Right forelimb (tissue), 1 donor: ENCODE measurements at places on chromosomes 3 and 15.

DNA sequence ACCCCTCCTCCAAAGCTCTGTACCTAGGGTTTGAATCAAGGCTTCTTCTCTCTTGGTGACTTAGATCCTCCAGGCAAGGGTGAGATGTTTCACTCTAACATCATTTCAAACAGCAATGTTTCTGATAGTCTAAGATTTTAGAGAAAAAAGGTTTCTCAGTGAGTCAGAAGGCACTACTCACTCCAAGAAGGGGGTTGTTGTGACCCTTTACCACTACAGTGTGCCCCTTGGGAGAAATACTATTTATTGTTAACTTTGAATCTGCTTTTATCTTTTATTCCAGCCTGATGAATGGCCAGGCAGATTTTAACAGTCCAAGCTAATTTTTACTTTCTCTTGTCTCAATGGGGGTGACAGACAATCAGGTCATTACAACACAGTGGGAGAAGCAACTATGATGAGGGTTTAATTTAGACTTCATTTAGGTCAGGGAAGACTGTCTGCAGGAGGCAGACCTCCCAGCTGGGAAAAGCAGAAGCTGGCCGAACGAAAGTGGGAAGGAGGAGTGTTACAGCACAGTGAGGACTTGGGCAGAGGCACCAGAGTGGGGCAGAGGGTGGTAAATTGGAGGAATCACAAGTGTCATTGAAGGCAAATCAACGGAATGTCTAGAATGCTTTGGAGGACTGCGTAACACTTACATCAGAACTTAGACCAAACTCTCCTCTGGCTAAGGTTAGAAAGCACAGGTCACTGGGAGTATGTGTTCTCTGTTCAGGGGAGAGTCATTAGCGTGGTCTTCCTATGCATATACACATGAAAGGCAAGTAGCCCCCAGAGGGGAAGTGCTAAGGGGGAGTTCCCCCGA is 21.2 kb downstream of the ZNF860 start:
- DNase-seq = no peak

- no peak for DNase-seq
Measured at GRCh38 chr3:32184187-32184730, 54.2 kb upstream of the CMTM8 start.

DNA sequence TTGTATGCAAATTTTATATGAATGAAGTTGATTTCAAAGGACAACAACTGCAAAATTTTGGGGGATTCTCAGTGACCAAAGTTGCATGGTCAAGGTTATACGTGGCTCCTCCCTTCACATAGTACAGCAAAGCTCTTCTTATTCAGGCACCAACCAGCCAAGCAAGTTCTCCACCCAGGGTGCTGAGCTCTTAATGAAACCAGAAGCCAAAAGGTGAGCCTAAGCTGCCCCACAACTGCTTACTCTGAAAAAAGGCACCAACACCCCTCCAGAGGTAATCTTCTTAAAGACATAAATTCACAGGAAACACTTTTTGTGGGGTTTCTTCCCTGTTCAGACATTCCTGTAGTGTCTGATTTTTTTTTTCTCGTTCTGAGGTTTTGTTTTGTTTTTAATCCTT is 106.1 kb upstream of the GMNC start:
- DNase-seq = no peak

- no peak for DNase-seq
Measured at GRCh38 chr3:112481302-112481721, 18.0 kb downstream of the BTLA start.

DNA sequence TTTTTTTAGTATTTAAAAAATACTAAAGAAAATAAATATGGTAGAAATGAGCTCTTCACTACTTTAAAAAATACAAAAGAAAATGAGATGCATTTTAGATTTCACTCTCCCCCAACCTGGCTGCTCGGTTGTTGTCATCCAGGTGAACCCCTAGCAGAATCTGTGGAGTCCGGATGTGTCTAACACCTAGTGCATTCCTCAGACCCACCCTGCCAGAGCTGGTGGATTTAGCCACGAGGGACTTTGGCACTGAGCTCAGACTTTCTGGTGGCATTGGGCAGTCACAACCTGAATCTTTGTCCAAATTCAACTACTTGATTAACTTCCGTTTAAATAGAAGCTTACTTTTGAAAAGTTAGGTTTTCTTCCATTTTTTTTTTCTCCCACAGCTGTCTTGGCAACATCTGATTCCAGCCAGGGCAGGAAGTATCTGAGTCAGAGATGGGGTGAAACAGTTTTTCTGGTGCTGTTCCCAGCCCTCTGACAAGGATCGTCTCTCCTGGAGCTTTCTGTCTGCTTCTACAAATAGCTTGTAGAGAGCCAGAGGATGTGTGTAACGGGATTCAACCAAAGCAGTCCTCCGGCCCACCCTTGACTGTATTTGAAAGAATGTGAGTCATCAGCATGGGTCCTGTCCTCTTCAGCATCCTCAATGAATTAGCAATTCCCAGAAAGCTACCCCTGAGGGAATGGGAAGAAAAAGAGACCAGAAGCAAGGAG is 301.8 kb upstream of the MCTP2 start:
- peak; percentile 52 for DNase-seq

DNA sequence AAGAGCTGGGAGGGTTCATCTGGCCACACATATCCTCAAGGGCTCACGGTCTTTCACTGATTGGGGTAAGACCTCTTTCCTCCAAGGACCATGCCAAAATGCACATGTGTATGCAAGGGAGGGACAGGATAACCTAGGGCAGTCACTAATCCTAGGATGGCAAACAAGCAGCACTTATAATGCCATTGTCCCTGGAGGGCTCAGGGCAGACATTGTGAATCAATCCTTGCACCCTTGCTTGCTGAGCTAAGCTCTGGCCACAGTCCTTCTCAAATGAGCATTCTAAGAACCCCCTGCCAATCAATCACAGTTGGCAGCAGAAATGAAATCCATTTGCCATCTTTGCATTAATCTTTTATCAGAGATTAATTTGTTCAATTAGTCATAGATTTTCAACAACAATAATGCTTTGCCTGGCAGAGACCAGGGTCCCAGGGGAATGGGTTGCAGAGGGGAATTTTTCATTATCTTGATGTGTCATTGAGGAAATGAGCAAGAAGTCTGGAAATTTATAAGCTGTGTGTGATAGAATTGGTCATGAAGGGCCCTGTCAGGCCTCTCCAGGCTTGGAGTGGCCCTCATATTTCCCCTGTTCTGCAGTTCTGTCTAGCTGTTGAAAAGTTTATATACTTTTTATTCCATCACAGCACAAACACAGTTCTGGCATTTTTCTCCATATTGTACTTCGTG is 57.2 kb upstream of the KY start:
- DNase-seq = no peak

GRCh38 chr3:73668391-73668790 is 43.6 kb upstream of the PDZRN3 start:
- no peak for DNase-seq

DNA sequence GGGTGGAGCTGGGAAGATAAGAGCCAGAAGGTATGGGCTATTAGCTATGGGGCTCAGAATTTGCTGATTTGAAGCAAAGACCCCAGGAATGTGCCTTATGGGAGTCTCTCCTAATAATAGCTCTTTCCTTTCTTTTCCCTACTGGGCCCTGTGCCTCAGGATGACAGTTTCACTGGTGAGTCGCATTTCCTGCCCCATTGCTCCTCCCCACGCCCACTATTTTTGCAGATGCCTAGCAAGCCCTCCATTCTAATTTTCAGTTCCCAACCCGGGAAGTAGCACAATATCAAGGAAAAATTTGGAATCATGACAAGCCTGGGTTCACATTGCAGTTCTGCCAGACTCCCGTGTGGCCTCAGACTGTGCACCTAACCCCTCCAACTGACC is 583 bp downstream of the IL17RE start:
- no peak for DNase-seq

- no peak for DNase-seq
Measured at GRCh38 chr3:135097276-135097946, 302.4 kb downstream of the EPHB1 start.

DNA sequence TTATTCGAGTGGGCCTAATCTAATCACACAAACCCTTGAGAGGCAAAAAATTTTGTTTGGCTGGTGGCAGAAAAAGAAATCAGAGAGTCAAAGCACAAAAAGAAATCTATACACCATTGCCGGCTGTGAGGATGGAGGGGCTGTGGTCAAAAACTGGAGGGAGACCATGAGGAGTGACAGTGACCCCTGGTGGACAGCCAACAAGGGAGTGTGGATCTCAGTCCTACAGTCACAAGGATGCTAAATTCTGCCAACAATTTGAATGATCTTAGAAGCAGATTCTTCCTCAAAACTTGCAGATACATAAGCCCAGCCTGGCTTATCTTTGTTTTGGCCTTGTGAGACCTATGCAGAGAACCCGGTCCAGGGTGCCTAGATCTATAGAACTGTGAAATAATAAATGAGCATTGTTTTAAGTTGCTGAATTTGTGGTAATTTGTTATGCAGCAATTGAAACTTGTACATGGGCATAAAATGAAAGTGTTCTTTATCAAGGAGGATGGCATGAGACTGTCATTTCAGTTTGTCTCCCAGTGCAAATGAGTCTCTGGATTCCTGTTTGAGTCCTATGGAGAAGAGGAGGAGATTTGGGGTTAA is 103.0 kb upstream of the ARHGEF26 start:
- DNase-seq = no peak

GRCh38 chr3:168273917-168274316 is 178.2 kb upstream of the GOLIM4 start:
- DNase-seq = no peak

- DNase-seq = peak; percentile 16
Measured at GRCh38 chr3:32453346-32453745, 49.3 kb downstream of the CMTM6 start.

DNA sequence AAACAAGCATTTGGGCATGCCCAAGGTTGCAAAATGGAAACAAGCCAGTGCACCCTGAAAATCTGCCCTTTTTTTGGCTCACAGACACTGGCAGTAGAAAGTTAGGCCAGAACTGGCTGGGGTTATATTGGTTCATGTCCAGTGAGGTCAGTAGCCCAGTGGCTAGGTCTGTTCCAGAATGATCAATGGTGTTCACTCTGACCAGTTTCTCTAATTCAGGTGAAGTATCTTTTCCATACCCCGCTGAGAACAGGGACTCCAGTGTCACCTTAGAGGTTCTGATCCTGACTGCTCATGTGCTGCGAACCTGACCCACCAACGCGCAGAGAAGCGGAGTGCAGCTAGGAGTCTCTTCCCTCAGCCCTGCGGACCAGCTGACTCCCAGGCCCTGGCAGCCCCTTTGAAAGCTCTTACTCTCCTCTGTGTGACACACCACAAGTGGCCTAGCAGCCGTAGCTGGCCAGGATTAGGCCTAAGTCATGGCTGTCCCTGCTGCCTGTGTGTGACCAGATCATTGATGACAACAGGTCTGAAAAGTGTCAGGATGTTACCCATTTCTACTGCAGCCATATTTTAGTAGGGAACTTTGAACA is 123.5 kb downstream of the GHSR start:
- no peak for DNase-seq

GRCh38 chr15:88179562-88179961 is 77.0 kb downstream of the NTRK3 start:
- no peak for DNase-seq

- DNase-seq = no peak
Measured at GRCh38 chr3:187986514-187986934, 167.4 kb upstream of the LPP start.

DNA sequence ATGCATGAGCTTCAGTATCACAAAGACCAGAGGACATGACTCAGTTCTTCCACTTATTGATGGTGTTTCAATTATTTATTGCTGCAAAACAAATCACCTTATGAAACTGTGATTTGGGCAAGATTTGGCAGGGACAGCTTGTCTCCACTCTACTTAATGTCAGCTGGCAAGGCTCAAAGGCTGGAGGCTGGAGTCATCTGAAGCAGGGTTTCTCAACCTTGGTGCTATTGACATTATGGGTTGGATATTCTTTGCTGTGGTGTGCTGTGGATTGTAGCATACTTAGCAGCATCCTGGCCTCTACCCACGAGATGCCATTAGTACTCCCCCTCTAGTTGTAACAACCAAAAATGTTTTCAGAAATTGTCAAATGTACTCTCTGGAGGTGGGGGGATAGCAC is 138.8 kb upstream of the PEX5L start:
- no peak for DNase-seq

DNA sequence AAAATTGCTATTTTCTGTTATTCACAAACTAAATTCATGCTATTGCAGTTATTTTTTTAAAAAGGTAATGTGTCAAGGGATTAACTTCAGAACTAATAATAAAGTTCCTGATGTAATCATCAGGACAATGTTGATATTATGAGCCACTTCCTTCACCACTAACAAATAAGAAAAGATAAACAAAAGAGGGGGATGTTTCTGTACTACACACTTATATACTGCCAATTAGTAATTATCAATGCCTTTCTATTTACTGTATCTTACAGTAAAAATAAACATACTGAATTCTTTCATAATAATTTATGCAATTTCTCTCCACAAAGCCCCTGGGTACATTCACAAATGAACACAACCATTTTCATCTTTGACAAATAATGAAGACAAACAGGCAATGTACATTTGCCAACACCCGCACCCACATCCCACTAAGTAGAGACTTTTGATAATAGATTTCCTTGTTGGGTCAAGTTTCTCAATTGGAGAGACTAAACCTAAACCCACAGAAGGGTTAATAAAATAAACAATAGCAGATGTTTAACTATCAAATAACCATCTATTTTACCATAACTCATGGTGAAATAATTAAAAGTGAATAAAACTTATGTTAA is 3.7 kb downstream of the CBLB start:
- no peak for DNase-seq

- DNase-seq = no peak
Measured at GRCh38 chr3:159356606-159357005, 554.8 kb downstream of the MFSD1 start.

GRCh38 chr15:60949039-60949977 is 279.8 kb downstream of the RORA start:
- DNase-seq = peak; percentile 2

GRCh38 chr3:100087198-100087597 is 27.1 kb downstream of the FILIP1L start:
- DNase-seq = no peak

GRCh38 chr3:194514626-194515025 is 27.8 kb upstream of the ATP13A3 start:
- no peak for DNase-seq

DNA sequence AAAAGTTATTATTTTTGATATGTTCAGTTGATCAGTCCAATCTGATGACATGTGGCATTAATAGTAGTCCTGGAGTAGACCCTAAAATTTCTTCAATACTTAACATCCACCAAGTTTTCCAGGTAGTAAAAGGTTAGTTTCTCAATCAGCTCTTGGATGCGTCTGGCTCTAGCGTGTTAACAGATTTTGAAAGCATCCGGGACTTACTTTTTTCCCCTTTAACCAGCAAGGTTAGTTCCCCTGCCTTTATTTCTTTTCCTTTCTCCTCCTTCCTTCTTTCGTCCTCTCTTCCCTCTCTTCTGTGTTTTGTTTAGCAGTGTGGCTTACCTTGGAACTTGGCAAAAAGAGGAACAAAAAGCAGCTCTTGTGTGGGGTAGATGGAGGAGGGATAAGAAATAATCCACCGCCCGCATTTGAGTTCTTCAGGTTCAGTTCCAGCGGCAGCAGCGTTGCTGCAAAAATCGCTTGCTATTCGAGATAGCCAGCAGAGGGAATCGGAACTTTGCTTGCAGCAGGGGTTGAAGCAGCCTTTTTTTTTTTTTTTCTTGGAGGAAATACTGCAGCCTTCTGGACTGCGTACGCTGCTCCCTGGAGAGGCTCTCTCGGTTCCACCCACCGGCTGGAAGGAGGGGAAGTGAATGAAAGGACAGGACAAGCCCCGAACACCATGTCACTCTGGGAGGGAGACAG is at the start of gene RBMS3:
Gene RBMS3, plus strand, starts transcription at position 668 of the 690 bp plus-strand sequence.
- DNase-seq = peak; percentile 91

- no peak for DNase-seq
Measured at GRCh38 chr15:77446840-77447390, 26.2 kb downstream of the HMG20A start.

GRCh38 chr15:26182441-26182840 is 319.3 kb upstream of the ATP10A start:
- DNase-seq = no peak
